Activated CD8-positive, alpha-beta memory T cell treated with anti-CD3 and anti-CD28 coated beads for 24 hours (primary cell): ENCODE measurements at places on chromosomes 11 and 22.

GRCh38 chr11:130071211-130071712 lies 1.6 kb downstream of the APLP2 start:
- no peak for DNase-seq

GRCh38 chr11:10655227-10655626 lies 38.3 kb downstream of the IRAG1 start:
- DNase-seq, result no peak

DNA sequence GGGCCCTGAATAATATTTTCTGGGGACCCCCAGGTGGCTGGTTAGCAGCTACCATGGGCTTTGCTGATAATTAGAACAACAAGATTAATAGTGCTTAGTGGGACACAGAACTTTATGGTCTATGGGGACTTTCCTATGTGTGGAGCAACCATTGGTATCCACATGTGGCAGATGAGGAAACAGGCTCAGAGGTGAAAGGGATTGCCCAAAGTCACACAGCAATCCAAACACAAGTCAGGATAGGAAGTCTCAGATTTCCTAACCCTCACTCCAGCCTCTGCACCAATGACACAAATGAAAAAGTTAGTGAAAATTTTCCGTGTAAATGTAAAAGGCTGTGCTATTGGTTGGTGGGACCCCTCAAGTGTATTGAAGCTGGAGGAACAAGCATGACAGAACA lies 15.3 kb upstream of the SLCO2B1 start:
- DNase-seq, result no peak

GRCh38 chr11:55852141-55852540 lies 13.6 kb downstream of the OR5D16 start:
- no peak for DNase-seq

DNA sequence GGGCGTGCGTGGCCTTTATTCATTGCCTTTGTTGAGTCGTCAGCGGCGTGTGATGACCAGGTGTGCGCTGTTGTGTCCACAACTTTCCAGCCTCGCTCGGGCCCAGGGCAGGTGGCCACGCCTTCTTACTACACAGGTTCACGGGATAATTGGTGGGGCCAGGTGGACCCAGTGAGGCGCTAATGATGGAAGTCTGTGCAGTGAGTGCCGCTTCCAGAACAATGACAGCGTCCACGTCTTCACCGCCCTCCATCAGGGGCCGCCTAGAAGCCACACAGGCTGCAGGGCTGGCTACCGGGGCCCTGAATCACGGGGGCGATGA lies 1197.3 kb downstream of the BRD1 start:
- no peak for DNase-seq
